ENCODE measurements at places on chromosomes 5 and 9. TPM values are rescaled to one million over a fixed set of nuclear protein-coding genes. Genes with fewer than 3 reads are reported as not detected.
A peak's percentile ranks its signal among the peaks of the same experiment; 100 is the strongest.

The ADAMTS16 gene
- not detected for total RNA-seq

The CCL27 gene
- total RNA-seq = not detected

The PBX3 gene
- total RNA-seq = 30.8 TPM

The PLPPR1 gene
- total RNA-seq = not detected

The KLF9 gene
- 135 TPM for total RNA-seq

The HMCN2 gene
- total RNA-seq = not detected

The SHOC1 gene
- not detected for total RNA-seq

- H3K27me3 ChIP-seq = no peaks in the 10 kb centered on the region
- no peak for DNase-seq
- H3K4me3 ChIP-seq = no peak overlapping the region
- H3K4me1 ChIP-seq = peaks cover 12% of the 10 kb centered on the region
- no peaks in the 10 kb centered on the region for H3K36me3 ChIP-seq
These were observed 40.1 kb upstream of the PLPP6 start for GRCh38 chr9:4622016-4622415.

GRCh38 chr5:154648706-154649105 is 106.5 kb upstream of the LARP1 start:
- no peaks in the 10 kb centered on the region for H3K36me3 ChIP-seq
- DNase-seq = no peak
- peaks cover 16% of the 10 kb centered on the region for H3K4me1 ChIP-seq
- peaks cover 16% of the 10 kb centered on the region for H3K27me3 ChIP-seq
- H3K27ac ChIP-seq = no peak overlapping the region
- H3K4me3 ChIP-seq = no peak overlapping the region

GRCh38 chr9:4984171-4984620 is 876 bp upstream of the JAK2 start:
- DNase-seq = no peak
- H3K27me3 ChIP-seq = no peaks in the 10 kb centered on the region
- H3K36me3 ChIP-seq = no peaks in the 10 kb centered on the region
- H3K27ac ChIP-seq = peak overlapping the region; percentile 85
- peaks cover 33% of the 10 kb centered on the region for H3K4me1 ChIP-seq
- H3K4me3 ChIP-seq = peak overlapping the region; percentile 87

GRCh38 chr9:133597316-133597957 is 11.8 kb downstream of the FAM163B start:
- no peak for DNase-seq
- no peaks in the 10 kb centered on the region for H3K4me1 ChIP-seq
- no peaks in the 10 kb centered on the region for H3K27me3 ChIP-seq
- no peak overlapping the region for H3K4me3 ChIP-seq

DNA sequence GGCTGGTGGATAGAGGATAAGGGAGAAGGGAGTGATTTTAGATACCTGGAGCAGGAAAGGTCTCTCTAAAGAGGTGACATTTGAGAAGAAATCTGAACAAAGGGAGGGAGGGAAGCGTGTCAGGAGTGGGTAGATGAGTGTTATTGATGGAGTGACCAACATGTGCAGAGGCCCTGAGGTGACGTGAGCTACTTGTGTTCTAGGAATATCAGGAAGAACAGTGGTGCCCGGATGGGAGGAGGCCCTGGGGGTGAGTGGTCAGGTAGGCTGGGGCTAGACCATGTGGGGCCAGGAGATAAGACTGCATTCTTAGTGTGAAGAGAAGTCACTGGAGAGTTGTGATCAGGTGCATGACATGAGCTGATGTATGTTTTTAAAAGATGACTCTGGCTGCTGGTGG is 256.2 kb downstream of the ARHGAP26 start:
- H3K4me1 ChIP-seq = peaks cover 34% of the 10 kb centered on the region
- H3K36me3 ChIP-seq = no peaks in the 10 kb centered on the region
- H3K27me3 ChIP-seq = no peaks in the 10 kb centered on the region
- DNase-seq = no peak

DNA sequence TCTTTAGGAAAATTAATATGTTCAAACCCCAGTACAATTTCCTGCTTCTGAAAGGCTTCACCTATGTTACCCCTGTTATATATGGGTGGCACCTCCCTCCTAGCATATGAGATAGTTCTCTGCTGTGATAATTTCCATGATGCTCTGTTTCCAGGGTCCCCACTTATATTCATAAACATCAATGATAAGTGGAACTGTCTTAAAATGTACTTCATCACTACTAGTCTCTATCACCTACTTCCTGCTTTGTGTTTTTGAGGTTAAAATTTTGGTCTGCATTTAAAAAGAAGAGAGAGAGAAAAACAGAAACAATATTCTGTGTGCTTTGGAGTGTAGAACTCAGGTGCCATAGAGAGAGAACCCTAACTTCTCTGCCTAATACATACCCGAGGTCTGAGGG is 234.7 kb downstream of the HTR1A start:
- no peaks in the 10 kb centered on the region for H3K4me1 ChIP-seq
- no peaks in the 10 kb centered on the region for H3K36me3 ChIP-seq
- no peaks in the 10 kb centered on the region for H3K27me3 ChIP-seq
- no peak overlapping the region for H3K27ac ChIP-seq
- H3K4me3 ChIP-seq = no peak overlapping the region

DNA sequence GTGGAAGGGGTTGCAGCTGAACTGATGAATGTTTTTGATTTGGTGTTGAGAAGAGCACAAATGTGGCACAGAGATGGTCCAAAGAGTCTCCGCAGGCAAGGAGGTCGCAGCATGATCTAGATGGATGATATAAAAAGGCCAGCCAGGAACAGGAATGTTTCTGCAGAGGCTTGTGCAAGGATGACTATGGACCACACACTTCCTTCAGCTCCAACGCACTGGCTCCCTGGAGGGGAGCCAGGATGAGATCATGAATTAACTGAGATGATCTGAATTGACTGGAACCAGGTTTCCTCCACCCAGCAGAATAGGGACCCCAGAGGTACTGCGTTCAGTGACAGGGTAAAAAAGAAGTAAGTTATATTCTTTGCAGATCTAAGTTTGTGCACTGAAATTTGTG is 89.0 kb downstream of the ARSB start:
- DNase-seq = no peak
- no peak overlapping the region for H3K4me3 ChIP-seq
- H3K4me1 ChIP-seq = no peaks in the 10 kb centered on the region
- no peak overlapping the region for H3K27ac ChIP-seq

DNA sequence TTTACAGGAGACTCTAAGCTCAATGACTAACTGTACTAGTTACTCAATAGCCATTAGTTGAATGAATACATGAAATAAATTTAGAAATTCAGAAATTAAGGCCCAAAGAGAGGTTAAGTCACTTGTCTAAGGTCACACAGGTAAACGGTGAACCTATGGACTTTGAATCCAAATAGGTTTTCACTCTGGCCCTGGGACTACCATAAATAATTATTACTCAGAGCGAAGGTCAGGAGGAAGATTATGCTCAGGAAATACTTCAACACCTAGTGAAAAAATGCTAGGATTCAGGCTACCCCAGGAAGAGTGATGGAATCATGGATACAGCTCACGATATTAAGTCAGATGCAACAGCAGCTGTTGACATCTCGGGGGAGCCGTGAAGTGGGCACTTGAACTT is 417.4 kb downstream of the GABRG2 start:
- no peaks in the 10 kb centered on the region for H3K36me3 ChIP-seq
- H3K27ac ChIP-seq = no peak overlapping the region
- no peaks in the 10 kb centered on the region for H3K4me1 ChIP-seq
- DNase-seq = no peak
- H3K27me3 ChIP-seq = no peaks in the 10 kb centered on the region

- H3K4me1 ChIP-seq = no peaks in the 10 kb centered on the region
- H3K27me3 ChIP-seq = no peaks in the 10 kb centered on the region
- no peaks in the 10 kb centered on the region for H3K36me3 ChIP-seq
- no peak overlapping the region for H3K27ac ChIP-seq
These were observed 71.3 kb downstream of the GLIS3 start for GRCh38 chr9:4228606-4229005.

DNA sequence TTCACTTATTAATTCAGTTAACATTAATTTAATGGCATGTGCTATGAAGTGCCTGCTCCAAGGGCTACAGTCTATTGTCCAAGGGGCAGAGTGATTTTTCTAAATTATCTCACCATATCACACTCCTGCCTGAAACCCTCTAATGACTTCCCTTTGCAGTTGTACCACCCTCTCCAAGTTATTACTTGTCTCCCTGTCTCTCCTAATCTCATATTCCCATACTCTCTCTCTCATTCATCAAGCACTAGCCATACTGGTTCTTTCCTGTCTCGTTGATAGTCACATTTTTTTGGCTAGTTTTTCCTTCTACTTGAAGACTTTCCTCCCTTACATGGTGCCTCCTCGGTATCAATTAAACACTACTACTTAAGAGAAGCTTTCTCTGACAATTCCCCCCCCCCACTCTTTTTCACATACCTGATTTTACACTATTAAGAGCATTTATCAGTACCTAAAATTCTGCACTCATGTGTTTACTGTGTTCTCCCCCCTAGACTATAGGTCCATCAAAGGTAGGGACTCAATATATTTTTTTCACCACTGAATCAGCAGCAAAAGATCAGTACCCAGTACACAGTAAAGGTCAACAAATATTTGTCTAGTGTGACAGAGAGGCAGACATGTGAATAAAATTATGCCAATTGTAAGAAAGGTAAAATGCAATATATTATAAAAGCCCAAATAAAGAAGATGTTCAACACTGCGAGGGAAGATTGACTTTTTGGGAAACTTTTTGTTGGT is 19.0 kb downstream of the RICTOR start:
- no peak overlapping the region for H3K4me3 ChIP-seq
- no peak for DNase-seq
- peaks cover 10% of the 10 kb centered on the region for H3K4me1 ChIP-seq
- H3K27me3 ChIP-seq = no peaks in the 10 kb centered on the region
- no peak overlapping the region for H3K27ac ChIP-seq

DNA sequence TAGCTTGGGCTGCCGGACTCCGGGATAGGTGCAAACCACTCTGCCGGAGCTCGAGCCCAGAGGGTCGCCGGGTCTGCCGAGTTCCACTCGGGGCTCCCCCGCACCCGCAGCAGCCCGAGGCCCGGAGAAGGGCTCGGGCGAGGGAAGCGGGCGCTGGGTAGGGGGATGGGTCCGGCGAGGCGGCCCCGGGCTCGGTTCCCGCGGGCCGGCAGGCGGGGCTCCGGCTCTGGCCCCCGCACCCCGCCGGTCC is 507 bp downstream of the RICTOR start:
- no peaks in the 10 kb centered on the region for H3K27me3 ChIP-seq
- peak overlapping the region; percentile 85 for H3K4me3 ChIP-seq
- H3K36me3 ChIP-seq = peaks cover 17% of the 10 kb centered on the region

DNA sequence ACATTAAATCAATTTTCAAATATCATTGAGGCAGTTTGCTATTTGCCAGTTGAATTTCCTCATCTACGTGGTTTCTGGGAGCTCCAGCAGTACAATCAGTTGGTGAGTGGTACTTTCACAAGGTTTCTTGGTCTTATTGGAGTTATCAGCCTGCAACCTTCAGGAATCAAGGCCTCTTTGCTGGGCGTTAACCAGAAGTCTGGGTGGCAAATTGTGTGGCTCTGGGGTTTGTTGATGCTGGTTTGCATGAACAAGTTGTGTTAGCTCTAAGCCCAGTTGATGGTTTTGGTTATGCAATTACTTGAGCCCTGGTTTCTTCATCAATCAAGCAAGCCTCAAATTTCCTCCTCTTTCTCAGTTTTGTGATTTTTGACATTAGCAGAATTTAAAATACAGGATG is 152.9 kb upstream of the ANKRD55 start:
- no peaks in the 10 kb centered on the region for H3K27me3 ChIP-seq
- no peak overlapping the region for H3K4me3 ChIP-seq
- DNase-seq = no peak
- H3K27ac ChIP-seq = no peak overlapping the region

- H3K4me1 ChIP-seq = peaks cover 25% of the 10 kb centered on the region
- peaks cover 27% of the 10 kb centered on the region for H3K36me3 ChIP-seq
- peak overlapping the region; percentile 60 for H3K4me3 ChIP-seq
- DNase-seq = no peak
- no peak overlapping the region for H3K27ac ChIP-seq
These were observed 722 bp downstream of the TBC1D9B start for GRCh38 chr5:179906795-179907555.

DNA sequence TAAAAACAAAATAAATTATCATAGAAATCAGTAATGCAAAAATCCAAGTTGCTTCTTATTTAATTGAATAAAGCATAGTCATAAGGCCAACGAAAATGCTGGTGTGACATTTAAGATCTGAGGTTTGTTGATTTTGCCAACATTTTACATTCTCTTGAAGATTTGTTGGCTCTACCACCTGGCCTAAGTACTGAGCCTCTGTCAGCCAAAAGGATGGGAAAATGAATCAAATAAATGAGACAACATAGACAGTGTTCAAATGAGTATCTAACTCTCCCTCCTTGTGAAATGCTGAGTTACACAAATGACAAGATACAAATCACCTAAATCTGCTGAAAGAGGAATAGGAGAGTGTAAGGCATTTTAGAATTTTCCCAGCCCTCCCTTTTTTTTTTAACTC is 575.0 kb downstream of the CDH12 start:
- no peak for DNase-seq
- H3K4me3 ChIP-seq = no peak overlapping the region
- H3K27me3 ChIP-seq = no peaks in the 10 kb centered on the region
- H3K36me3 ChIP-seq = no peaks in the 10 kb centered on the region

DNA sequence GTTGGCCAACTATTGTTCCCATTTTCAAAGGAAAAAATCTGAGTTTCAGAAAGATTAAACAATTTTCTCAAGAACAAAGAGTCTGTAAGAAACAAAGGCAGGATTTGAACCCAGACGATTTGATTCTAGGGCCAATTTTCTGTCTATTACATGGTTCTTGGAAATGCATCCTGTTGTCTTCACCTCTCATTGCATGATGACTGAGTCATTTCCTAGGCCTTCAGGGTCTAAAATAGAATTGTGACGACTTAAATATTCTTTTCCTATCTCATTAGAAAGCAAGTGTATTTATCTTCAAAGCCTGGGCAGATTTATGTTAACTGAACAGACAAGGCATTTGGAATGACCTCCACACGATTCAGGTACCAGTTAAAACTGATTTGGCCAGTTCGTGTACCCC is 512.9 kb downstream of the NTRK2 start:
- no peaks in the 10 kb centered on the region for H3K36me3 ChIP-seq
- no peak overlapping the region for H3K27ac ChIP-seq
- H3K27me3 ChIP-seq = no peaks in the 10 kb centered on the region
- H3K4me3 ChIP-seq = no peak overlapping the region
- no peaks in the 10 kb centered on the region for H3K4me1 ChIP-seq
- no peak for DNase-seq

GRCh38 chr9:121735065-121735792 is 83.8 kb downstream of the DAB2IP start:
- H3K36me3 ChIP-seq = no peaks in the 10 kb centered on the region
- no peaks in the 10 kb centered on the region for H3K4me1 ChIP-seq
- DNase-seq = no peak
- H3K27ac ChIP-seq = no peak overlapping the region
- peaks cover 20% of the 10 kb centered on the region for H3K27me3 ChIP-seq
- no peak overlapping the region for H3K4me3 ChIP-seq

DNA sequence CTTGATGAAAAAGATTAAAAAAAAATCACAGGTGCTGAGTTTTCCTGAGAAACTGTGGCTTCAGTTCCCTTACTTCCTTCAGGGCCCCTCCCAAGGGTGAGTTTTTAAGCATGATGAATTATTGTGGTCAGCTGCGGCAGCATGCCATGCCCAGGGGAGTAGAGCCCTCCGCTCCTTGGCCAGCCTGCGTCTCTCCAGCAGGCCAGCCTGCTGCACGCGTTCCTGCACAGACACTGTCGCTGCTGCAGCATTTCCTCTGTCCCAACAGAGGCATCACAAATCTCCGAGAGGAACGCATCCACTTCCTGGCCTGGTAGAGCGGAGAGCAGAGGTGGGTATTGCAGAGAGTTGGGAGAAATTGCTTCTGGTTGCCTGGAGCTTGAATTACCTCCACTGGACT is 26.1 kb upstream of the GLRA1 start:
- no peaks in the 10 kb centered on the region for H3K36me3 ChIP-seq
- peaks cover 39% of the 10 kb centered on the region for H3K4me1 ChIP-seq
- H3K27ac ChIP-seq = no peak overlapping the region
- peaks cover 4% of the 10 kb centered on the region for H3K27me3 ChIP-seq
- no peak for DNase-seq

GRCh38 chr5:68464424-68464823 is 248.9 kb downstream of the PIK3R1 start:
- H3K4me3 ChIP-seq = no peak overlapping the region
- no peak for DNase-seq
- H3K27me3 ChIP-seq = no peaks in the 10 kb centered on the region
